Cortex of kidney (tissue), 1 donor: ENCODE measurements at places on chromosomes 5 and 9.

GRCh38 chr5:171629221-171629620, 156.4 kb upstream of the SMIM23 start:
- DNase-seq: no peak

- DNase-seq: no peak
These were observed 65.0 kb downstream of the KIAA1958 start for GRCh38 chr9:112551641-112552040.

- DNase-seq: no peak
These were observed 974.5 kb upstream of the CDH10 start for GRCh38 chr5:25619273-25619672.

GRCh38 chr5:61019642-61020041, 74.6 kb downstream of the NDUFAF2 start:
- DNase-seq: no peak

DNA sequence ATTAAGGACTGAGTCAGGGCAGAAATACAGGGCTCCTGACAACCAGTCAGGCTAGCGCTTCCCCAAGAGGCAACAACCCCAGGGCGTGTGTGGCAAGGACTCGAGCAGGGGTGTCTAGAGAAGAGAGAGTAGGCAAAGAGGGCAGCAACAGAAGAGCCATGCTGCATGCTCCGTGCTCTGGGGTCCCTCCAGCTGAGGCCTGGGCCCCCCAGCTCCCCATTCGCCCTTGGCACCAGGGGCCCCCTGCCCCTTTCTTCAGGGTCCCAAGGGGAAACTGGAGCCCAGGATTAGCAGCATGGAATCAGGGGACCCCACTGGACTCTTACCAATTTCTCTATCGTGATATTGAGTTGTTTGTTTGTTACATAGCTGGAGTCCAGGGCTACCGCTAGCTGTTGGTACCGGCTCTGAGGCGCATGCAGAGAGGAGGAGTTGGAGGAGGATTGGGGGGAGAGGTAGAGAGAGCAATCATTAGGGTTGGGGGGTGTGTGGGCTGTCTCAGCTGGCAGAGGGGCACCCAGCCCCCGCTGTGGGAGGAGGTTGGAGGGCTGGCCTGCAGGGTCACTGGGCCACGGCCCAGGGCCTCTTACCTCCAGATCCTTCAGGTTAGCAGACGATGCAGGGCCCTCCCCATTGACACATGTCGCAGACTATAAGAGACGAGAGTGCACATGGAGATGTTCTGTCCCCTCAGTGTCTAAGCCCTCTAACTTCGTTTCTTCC, 8.8 kb downstream of the GOLGA2 start:
- no peak for DNase-seq

- DNase-seq: no peak
These were observed 10.1 kb upstream of the MOB3B start for GRCh38 chr9:27539479-27540441.

- no peak for DNase-seq
These were observed 60.1 kb upstream of the FCHO2 start for GRCh38 chr5:72895758-72896157.

GRCh38 chr5:13248253-13248652, 696.2 kb downstream of the DNAH5 start:
- DNase-seq: no peak

GRCh38 chr9:98727428-98727827, 18.7 kb upstream of the GABBR2 start:
- DNase-seq: no peak

DNA sequence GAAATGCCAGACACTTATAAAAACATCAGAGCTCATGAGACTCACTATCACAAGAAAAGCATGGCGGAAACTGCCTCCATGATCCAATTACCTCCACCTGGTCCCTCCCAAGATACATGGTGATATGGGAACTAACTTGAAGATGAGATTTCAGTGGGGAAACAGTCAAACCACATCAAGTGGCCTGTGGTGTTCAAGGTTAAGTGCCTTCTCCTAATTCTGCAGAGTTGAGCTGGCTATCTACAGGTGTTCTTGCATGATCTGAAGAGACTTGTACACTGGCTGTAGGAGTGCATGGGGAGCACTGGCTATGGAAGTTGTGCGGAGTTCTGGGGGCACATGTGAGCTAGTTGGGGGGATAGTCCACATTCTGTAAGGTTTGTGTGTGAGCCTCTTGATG, 34.0 kb upstream of the CKS2 start:
- no peak for DNase-seq

DNA sequence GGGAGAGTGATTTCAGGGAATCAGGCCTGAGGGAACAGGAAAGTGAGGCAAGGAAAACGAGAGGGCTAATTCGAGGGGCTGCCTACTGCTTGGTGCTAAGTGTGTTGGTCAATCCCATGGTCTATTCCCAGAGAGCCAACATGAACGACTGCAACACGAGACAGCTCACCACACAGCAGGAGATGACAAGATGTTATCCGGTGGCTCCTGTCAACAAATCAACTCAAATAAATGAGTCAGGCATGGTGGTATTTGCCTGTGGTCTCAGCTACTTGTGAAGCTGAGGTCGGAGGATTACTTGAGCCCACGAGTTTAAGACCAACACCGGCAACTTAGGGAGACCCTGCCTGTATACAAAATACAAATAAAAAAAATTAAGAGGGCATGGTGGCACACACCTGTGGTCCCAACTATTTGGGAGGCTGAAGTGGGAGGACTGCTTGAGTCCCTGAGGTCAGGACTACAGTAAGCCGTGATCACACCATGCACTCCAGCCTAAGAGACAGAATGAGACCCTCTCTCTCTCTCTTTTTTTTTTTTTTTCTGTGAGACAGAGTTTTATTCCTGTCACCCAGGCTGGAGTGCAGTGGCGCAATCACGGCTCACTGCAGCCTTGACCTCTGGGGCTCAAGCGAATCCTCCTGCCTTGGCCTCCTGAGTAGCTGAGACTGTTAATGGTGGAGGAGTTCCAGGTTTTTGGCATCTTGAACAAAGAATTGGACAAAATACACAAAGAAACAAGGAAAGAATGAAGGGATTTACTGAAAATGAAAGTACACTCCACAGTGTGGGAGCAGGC, 9.0 kb upstream of the FAF2 start:
- DNase-seq: no peak

DNA sequence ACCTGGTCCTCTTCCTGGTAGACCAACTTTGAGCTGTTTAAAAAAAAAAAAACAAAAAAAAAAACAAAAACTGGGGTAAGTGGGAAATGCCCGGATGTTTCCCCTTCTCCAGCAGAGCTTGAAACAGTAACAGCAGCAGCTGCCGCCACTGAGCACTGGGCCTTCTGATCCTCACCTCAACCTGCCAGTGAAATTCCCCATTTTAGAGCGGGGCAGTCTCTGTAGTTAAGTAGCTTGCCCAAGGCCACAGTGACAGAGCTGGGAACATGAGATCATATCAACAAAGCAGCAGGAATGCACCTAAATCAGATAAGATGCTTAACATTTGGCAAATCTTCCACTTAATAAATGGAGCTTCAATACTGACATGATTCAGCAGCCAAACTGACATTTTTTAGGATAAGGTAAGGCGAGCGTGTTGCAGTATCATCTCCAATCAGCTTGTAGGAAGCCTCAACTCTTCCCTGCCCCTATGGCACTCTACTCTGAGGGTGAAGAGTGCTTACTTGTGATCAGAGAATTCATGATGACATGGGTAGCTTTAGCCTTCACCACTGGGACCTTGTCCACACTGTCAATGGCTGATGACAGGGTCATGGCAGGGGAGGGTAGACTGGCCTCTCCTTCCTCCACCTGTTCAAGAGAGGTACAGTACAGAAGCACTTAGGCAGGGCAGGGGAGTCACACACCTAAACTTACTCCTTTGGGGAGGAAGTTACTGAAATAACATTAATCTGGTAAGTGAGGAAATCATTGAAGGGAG, 9.3 kb downstream of the KIAA1191 start:
- DNase-seq: no peak

DNA sequence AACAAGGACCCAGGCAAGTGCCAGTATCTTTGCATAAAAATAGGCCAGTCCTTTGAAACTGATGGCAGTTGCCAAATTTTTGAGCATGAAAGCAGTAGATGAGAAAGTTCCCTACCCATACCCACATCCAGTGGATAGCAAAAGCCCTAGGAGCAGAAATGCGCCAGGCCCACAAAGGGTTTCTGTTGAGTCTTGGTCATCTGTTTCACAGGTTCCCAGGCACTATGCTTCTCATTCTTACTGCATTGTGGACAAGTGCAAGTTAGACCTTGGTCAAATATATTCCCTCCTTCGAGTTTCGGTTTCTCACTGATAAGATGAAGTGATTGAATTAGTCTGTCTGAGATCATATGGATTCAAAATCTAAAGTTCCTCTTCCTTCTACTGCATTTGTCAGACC, 152.3 kb downstream of the NR3C1 start:
- DNase-seq: no peak

GRCh38 chr5:152004095-152004494, 79.4 kb upstream of the GLRA1 start:
- DNase-seq: no peak

- no peak for DNase-seq
These were observed 16.6 kb upstream of the UNC5A start for GRCh38 chr5:176793736-176794135.

DNA sequence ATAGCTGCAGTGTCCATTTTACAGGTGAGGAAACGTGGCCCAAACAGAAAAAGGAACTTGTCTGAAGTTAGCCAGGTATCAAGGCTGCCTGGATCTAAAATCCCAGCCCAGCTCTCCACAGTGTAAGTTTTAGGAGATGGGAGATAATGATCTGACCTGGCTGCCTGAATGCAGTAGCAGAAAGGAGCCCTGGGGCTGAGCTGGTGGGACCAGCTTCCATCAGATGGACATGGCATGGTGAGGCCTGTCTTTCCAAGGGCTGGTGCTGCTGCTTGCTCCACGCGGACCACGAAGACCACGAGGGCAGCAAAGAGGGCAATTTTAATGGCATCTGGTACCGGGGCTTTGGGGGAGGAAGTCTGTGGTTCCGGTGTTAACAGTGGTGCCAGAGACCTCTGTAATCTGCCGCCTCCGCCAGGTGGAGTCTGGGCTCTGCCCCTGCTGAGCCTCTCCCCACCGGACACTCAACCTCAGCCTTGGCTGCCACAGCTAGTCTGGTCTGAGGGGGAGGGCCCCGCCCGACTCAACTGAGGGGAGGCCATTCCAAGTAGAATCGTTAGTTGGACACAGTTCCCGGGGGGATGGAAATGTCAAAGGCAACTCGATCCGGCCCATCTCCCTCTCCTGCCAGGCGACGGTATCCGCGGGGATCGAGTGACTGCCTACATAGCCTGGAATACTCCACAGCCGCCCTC, 650 bp downstream of the MYORG start:
- no peak for DNase-seq

- no peak for DNase-seq
These were observed 408.9 kb upstream of the DMAC1 start for GRCh38 chr9:8208465-8208864.
